Large intestine (tissue), 12 donors: ENCODE measurements at places on chromosomes 1 and 21.
A peak's percentile ranks its signal among the peaks of the same experiment; 100 is the strongest.

DNA sequence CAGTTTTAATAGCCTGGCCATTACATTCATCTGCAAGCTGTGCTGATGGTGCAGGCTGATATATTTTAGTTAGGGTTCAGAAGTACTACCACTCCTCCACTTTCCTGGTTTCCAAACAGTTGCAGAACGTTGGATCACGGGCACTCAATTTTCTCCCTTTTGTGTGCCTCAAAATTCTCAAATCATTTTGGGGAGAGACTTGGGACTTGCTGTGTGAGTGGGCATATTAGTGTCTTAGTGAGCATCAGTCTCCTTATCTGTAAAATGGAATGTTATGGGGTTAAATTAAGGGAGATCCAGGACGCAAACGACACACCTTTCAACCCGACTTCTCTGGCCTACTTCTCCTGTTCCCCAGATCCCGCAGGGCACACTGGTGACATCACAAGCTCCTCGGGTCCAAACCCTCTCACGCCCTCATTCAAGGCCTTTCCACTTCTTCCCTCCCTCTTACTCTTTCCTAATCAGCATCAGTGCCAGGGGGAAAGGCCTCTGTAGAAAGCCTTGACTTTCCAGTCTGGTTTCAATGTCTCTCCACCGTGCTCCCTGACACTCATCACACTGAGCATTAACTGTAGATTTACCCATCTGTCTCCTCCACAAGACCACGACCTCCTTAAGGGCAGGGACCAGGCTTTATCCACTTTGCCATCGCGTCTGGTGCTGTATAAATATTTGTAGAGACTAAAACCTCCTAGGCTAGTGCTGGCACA, 1.2 kb downstream of the PIGP start:
- peak; percentile 54 for DNase-seq

DNA sequence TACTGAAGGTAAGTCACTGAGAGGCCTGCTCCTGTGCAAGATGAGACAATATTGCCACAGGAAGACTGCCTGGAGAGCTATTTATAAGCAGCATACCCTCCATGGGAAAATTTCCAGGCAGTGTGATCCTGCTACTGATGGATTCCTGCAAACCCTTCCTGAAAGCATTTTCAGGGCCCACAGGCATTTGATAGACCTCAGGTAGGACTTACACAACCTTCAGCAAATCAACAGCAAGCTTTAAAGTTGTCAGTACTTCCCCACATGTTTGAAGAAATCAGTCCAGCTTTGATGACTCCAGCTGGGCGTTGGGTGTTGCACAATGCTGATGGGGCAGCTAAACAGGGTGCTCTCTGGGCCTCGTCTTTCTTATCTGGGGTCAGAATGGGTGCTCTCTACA, 108.8 kb downstream of the PLXNA2 start:
- DNase-seq: peak; percentile 76

DNA sequence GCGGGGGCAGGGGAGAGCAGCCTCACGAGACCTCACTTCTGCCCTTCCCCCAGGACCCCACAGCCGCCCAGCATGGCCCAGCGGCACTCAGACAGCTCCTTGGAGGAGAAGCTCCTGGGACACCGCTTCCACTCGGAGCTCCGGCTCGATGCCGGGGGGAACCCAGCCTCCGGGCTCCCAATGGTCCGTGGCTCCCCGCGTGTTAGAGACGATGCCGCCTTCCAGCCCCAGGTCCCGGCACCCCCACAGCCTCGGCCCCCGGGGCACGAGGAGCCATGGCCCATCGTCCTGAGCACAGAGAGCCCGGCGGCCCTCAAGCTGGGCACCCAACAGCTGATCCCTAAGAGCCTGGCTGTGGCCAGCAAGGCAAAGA, 8.5 kb downstream of the ARHGEF16 start:
- DNase-seq: no peak

DNA sequence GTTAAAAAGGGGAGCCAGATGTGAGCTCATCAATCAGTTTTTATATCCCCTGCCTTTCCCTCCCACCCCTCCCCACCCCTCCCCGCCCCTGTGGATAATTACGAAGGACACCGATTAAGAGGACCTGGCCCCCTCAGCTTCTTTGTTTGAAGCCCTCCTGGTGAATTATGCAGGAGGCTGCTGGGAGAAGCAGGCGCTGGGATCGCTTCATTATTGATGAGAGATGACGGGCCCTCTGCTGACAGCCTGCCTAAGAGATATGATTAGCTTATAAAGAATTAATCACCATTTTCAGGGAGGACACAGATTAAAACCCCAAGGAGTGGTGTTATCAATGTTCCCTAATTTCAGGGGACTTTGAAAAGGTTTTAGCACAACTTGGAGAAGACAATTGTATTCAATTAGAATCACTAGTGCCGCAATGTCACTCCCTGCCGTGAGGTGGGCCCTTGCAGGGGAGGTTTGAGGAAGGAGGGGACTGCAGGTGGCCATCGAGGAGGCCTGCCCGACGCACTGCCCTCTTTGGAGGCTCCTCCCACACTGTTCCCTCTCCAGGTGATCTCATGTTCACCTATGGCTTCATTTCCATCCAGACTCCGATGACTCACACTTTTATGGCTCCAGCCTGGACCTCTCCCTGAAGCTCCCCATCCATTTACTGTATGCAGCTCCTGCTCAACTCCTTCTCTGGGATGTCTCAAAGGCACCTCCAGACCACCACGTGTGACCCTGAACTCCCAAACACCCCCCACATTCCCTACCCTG, 67.0 kb upstream of the KLHDC7A start:
- peak; percentile 25 for DNase-seq

GRCh38 chr21:42746593-42747275, 93.3 kb downstream of the PDE9A start:
- DNase-seq: peak; percentile 6

DNA sequence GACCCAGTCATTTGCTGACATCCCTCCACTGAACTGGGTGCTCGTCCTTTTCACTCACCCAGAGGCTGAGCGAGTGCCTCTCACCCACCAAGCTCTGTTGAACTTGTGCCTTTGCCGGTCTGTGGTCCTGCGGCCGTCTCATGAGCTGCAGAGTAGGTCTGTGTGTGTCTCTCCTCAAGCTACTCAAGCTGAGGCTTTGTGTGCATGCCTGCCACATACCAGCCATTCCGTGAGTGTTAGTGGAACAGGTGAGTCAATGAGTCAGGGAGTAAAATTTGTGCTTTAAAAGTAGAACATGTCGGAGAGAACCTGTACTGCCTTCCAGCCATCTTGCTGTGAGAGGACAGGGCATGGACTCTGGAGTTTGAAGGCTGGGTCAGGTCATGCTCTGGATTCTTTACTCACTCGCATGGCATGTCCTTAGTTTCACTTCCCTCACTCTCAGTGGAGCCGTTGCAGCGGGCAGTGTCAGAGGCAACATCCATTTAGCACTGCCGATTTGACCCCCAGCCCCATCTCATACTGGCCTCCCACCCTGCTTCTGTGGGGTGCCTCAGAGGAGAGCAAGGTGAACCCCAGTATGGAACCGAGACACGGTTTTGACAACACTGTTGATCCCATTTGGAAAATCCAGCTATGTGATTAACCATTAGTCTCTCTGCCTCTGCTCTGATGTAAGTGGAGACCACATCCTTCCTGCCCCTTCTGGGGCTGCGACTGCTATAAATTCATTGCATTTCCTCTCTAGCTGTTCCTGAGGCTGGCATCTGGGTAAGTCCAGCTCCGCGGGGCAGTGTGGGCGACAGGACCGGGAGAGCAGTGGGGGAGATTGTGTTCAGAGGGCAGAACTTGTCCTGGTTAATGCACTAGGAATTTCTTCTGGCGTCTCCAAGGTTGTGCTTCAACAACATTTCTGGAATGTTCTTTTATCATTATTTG, at the start of gene NLRP3:
TSS of gene NLRP3 (plus strand) at position 751 of the 939 bp plus-strand sequence. CDS start 2,628 bp downstream, outside the sequence.
- DNase-seq: peak; percentile 9

DNA sequence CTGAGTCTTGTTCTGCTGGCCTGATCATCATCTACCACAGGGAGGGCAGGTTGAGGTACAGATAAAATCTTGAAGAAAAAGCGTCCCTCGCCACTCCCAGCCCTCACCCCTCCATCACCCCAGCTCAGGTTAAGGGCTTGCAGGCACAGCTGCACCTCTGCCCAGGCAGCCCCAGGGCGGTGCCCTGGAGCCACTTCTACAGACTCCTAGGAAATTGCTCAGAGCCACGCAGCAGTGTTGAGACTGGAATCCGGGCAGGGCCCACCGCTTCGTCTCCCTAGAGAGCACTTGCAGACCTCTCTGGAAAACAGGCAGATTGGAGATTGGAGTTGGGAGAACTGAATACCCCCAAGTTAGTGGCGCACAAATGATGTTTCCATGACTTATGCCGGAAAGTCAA, 35.3 kb downstream of the VN1R5 start:
- no peak for DNase-seq

- DNase-seq: no peak
These were observed 75.8 kb downstream of the CTH start for GRCh38 chr1:70486676-70487458.

GRCh38 chr1:18373882-18374493, 106.7 kb upstream of the KLHDC7A start:
- DNase-seq: no peak

- DNase-seq: no peak
These were observed 17.5 kb upstream of the YTHDF2 start for GRCh38 chr1:28719332-28719619.

GRCh38 chr1:1035291-1035943, 15.5 kb downstream of the AGRN start:
- no peak for DNase-seq

- no peak for DNase-seq
These were observed 4.6 kb upstream of the CD1A start for GRCh38 chr1:158249646-158250045.

DNA sequence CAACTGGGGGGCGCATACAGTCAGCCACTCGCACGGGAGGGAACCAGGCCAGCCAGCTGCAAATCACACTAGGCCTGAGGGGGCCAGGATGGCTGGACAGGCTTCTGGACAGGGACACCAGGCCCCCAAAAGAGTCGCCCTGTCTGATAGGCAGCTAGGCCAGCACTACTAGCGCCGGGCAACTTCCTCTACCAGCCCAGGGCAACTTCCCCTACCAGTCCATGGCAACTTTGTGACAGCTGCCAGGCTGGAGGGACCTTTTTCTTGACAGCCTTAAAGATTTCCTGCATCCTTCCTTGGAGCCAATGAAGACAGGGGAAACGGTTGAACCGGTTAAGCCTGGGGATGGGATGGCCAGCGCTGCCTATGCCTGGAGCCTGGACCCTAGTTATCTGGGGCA, 5.1 kb downstream of the IFFO2 start:
- DNase-seq: no peak

GRCh38 chr1:160855181-160855981, 7.3 kb downstream of the CD244 start:
- no peak for DNase-seq
